ENCODE measurements at places on chromosomes 4 and X.

- DNase-seq: no peak
These were observed 191.3 kb downstream of the SMIM20 start for GRCh38 chr4:26105337-26105736.

DNA sequence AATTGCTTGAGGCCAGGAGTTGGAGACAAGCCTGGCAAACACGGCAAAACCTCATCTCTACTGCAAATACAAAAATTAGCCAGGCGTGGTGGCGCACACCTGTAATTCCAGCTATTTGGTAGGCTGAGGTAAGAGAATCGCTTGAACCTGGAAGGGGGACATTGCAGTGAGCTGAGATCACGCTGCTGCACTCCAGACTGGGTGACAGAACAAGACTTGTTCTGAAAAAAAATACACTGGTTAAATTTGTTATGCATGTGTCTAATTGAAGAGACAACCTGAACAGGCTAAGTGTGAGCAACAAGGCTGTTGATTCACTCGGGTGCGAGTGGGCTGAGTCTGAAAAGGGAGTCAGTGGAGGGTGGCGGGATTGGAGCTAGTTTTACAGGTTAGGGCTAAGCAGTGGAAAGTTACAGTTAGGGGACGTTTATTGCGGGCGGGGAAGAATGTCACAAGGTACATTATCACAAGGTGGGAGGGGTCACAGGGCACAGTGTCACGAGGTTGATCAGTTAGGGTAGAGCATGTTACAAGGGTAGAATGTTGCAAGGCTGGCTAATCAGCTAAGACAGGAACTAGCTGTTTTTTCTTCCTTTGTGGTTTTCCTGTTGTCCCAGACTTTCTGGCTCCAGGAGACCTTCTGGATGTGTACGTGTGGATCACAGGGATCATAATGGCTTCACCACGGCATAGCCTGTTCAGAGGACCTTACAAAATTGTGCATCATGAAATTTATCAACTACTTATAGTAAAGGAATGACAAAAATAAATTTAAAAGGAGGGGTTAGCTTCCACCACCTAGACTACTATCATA is 115.8 kb downstream of the NAA11 start:
- no peak for DNase-seq

DNA sequence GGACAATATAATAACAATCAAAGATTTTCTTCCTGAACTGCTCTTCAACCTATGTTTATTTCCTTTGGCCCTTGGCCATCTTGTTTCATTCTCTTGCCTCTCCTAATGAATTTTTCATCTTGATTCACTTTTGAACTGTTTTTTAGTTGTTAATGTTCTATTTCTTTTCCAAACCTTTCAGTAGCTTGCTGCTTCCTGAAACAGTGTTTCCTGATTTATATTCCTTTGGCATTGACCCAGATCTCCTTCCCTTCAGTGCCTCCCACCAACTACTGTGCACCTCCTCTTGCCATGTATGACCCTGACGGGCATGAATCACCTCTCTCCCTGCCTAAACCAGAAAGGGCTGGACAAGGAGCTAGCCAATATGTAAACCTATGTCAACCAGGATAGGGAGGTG is 25.6 kb upstream of the SPP1 start:
- DNase-seq: no peak

- DNase-seq: no peak
These were observed 1941.5 kb upstream of the PCDH10 start for GRCh38 chr4:131207589-131207988.

- DNase-seq: no peak
These were observed 63.6 kb downstream of the AR start for GRCh38 chrX:67607466-67607865.

GRCh38 chr4:143253166-143253565 is 68.4 kb downstream of the USP38 start:
- DNase-seq: no peak

DNA sequence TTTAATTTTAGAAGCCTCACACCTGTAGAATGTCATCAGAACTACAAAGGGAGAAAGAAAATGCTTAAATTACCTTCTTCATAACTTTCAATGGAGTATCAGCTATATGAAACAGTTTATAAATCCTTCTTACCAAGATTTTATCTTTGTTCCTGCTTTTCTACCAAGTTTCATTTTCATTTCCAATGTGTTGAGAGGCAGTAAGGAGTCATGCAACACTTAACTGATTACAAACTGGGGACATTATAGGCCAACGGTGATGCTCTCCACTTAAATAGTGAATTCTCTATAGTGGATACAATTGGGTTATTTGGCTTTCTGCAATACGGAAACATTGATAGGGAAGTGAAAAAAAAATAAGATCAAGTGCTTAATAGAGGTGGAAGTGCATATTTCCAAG is 145.2 kb upstream of the FTHL17 start:
- no peak for DNase-seq

DNA sequence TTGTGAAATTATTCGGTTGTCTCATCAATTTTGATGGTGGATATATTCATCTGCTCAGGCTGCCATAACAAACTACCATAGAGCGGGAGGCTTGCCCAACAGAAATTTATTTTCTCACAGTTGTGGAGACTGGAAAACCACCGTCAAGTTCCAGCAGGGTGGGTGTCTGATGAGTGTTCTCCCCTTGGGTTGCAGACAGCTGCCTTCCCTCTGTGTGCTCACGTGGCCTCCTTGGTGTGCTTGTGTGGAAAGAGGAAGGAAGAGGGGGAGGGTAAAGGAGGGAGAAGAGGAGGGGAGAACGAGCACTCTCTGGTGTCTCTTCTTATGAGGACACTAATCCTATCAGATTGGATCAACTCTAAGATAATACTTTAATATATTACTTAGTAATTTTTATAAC is 123.8 kb upstream of the TEX13D start:
- peak; percentile 47 for DNase-seq

DNA sequence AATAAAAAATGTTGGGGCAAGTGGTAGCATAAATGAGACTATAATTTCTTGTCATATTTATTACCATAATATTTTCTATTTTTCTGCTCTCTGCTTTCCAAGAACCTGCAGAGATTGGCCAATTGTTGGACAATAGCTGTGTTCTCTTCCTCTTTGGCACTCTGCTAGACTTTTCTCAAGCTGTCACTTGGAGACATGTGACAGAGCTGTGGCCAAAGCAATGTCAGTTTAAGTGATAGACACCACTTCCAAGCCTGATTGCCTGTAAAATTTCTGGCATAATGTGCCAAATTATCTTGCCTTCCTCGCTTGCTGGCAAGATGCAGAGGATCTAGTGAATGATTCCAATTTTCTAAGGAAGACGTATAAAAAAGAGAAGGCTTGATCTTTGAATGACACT is 162.2 kb upstream of the NDST4 start:
- peak; percentile 36 for DNase-seq

DNA sequence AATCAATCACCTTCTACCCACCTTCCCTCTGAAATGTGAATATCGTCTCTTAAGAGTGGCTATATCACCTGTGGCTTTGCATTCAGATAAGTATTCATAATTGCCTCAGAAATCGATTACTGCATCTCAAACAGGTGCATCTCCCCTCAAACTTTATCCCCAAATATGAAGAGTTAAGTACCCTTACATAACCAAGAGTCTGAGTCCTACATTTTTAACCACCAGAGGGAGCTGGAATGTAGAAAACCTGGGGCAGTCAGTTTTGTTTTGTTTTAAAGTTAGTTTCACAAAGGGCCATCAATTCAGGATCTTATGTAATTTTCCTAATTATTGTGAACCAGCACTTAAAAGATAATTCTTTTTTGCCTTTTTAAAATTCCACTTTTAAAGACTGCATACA is 5.7 kb downstream of the TCEANC start:
- no peak for DNase-seq

GRCh38 chr4:114396808-114397207 is 201.8 kb upstream of the UGT8 start:
- no peak for DNase-seq

GRCh38 chrX:71256051-71256450 is 2.1 kb upstream of the ZMYM3 start:
- DNase-seq: no peak

- DNase-seq: no peak
These were observed 136.0 kb downstream of the UGT8 start for GRCh38 chr4:114734594-114734993.

Data from Ammon's horn (tissue), 1 donor.